SJCRH30 (cell line): ENCODE measurements at places on chromosomes 1 and 21.
A peak's percentile ranks its signal among the peaks of the same experiment; 100 is the strongest.

DNA sequence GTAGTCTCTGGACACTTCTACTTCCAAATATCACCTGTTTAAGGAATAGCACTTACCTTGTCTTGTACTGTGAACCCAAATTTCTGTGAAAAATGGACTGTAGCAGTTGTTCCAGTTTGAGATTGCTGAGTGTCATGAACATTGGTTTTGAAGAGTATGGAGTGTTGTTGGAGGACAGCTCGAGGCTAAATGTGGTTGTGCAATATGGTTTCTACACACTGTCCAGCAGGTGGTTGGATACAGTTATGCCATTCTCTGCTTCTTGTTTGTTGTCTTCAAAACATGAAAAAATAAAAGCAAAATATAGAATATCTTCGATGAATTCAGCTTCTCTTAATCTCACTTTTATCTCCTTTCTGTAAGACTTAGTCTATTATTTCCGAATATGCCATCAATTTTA is 67.1 kb downstream of the DDR2 start:
- no peak for DNase-seq

- no peak for DNase-seq
These were observed at the start of gene NTNG1 for GRCh38 chr1:107140703-107141490. NTNG1 (plus strand) TSS chr1:107141039.

- no peak for DNase-seq
These were observed 16.1 kb upstream of the GPR37L1 start for GRCh38 chr1:202106340-202107254.

DNA sequence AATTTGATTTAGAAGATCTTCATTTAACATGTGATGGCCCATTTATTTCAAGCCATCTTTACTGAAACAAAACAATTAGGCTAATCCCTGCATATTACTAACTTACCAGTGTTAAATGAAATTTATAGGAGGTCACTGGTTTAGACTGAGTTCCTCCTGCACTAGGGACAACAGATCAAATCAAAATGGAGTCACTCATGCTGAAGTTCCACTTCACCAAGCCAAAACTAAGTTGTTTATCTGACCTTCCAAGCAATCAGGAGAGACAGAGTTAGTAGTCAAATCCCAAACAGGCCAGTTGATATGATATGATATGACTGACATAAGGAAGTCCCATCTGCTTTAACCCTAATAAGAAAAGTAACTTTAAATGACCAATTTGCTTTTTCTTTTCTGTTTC is 4.8 kb downstream of the LYST start:
- no peak for DNase-seq

GRCh38 chr1:216750031-216750627 is 26.9 kb upstream of the ESRRG start:
- peak; percentile 75 for DNase-seq

GRCh38 chr1:1629430-1630190 is 2.4 kb upstream of the MMP23B start:
- no peak for DNase-seq

DNA sequence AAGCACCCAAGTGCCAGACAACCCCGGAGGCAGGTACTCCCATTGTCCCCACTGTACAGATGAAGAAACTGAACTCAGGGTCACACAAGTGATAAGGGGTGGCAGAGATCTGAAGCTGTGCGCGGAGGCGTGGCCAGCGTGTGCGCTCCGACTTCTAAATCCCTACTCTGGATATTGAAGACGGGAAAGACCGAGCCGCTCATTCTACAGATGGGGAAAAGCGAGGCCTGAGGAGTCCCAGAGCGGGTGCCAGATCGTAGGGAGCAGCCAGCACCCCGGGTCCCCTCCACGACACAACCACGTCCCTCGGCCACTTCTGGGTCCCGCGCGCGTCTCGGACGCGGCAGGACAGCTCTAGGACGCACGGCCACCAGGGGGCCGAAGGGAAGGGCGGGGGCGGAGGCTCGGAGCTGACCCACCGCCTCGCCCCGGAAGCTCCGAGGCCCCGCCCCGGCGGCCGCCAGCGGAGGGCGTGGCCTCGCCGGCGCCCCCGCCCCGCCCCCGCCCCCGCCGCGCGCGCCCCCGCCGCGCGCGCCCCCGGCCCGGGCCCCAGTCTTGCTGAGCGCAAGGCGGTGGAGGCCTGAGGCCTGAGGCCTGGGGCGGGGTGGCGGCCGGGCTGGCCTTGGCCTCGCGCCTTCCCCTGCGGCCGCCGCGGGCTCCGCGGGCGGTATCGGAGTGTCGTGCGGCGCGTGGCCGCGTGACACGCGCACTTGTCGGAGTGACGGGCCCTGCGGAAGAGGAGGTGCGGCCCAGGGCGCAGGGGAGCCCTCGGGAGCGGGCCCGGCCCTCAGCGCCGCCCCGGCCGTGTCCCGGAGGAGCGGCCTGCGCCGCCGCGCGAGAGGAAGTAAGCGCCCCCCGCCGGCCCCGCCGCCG is at the start of gene H6PD:
Gene H6PD (plus strand): TSS at position 552 of the 873 bp plus-strand sequence. CDS start 10,161 bp downstream, outside the sequence.
- peak; percentile 89 for DNase-seq

- no peak for DNase-seq
These were observed 326.1 kb upstream of the BEND5 start for GRCh38 chr1:49102752-49103151.

DNA sequence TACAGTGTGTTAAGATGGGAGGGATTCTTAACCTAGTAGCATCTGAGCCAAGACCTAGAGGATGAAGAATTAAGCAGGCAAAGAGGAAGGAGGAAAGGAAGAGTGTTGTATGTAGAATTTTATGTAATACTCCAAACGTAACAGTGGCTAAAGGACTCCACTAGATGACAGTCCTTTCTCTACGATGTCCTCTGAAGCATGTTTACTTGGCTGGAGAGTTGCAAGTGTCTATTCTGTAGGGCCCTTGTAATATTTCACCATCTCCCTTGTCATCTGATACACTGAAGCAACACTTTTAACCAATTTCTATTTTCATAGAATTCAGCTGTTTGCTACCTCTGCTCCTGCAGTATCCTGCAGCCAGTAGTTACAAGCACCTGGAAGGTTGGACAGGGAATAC is 2.2 kb upstream of the YBX1 start:
- no peak for DNase-seq

DNA sequence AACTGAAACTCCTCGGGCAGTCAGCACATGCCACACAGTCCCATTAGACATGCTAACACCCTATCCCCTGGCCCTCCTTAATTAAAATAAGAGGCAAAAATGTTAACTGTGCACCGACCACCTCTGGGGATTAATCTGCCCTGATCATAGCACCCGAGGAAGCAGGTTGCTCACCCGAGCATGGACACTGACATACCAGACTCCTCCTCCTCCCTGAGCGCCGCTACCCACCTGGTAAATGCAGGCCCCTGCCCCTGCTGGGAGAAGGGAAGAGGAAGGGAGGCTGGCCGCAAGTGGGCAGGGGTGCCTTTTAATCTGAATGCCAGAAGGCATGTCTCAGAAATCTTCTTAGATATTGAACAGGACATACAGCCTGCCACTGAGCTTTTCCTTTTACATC is 360.9 kb downstream of the RRAGC start:
- DNase-seq = no peak

DNA sequence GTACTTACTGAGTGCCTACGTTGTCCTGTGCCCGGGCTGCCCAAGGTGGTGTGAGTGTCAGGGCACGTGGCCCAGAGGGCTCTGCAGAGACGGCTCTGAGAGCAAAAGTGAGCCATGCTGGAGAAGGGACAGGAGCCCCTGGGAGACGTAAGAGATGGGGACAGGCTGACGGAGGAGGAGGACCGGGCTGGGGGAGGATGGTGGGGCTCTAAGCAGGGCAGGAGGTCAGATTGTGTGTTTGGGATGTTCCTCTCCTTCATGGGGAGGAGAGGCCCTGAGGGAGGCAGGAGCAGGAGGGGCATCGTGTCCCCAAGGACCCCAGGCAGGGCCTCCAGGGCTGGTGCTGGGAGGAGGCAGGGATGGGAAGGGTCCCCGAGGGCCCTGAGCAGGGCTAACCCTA is 158.9 kb downstream of the PCBP3 start:
- DNase-seq = no peak

- DNase-seq = no peak
These were observed 54.7 kb downstream of the RIPK4 start for GRCh38 chr21:41712201-41712600.

DNA sequence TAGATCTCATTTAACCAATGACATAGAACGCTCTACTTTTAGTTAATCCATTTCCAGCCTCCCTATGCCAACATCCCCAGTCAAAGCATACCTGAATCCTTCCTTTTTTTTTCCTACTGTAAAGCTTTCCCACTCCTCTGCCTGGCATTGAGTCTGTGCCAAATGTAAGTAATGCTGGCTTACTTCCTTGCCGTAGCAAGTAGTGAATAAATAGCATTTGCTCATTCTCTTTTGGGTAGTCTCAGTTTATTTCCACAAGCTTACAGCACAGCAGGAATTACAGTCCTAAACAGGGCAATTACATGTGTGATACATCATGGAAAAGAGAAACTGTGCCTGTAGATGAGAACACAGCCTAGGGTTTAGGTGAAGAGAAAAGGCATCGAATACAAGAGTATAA is 352.6 kb upstream of the NEGR1 start:
- DNase-seq = no peak

DNA sequence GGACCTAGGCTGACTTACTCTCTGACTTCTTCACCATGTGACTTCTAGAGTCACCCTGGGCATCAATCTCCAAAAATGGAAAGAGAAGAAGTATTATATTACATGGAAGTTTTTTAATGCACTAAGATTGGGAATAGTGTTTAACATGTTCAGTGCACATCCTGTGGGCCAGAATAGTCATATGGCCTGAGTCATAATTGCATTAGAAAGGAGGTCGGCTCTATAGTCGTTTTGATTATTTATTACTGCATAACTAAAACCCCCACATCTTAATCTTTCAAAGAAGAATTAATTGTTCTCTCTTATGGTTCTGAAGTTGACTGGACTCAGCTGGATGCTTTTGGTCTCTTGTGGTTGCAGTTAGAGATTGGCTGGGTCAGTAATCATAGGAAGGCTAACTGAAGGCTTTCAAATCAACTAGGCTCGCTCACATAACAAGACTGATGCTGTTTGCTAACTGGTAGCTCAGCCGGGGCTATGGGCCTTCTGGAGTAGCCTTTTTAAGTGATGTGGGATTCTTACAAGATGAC is 810.6 kb upstream of the ADGRL4 start:
- no peak for DNase-seq

DNA sequence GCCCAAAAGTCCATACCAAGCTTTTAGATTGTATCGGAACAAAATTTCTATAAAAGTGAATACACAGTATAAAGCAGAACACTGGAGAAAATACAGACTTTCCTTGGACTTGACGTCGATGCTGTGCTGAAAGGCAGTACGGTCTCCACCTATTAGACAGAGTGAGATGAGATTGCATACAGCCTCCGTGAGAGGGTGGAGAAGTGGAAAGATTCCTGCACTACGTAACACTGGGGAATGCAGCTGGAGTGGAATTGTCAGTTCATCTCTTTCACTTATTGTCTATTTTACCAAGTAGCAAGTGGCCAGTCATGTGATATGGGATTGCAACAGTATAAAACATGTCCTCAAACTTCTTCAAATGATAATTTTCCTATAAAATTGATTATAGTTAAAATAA is 209.5 kb downstream of the ZP4 start:
- DNase-seq = no peak

DNA sequence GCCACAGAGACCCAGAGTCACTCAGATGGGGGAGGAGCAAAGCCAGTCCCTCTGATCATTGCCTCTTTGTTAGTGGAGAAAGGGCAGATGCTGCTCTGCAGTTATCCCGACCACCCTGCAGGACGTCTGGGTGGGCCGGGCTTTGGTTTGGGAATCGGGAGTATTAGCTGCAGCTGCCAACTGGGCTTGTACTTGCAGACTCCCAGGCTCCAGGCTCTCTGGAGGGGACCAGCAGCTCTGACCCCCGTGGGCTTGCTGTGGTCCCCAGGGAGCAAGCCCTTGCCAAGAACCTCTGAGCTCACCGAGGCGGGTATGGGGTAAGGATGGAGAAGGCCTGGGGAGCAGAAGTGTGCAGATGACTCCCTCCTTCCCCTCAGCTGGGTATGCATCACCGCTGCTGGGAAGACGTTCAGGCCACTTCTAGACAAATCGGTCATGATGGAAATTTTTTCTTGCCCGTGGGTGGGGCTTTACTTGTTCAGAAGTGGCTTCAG is 21.6 kb downstream of the MAPKAPK2 start:
- peak; percentile 99 for DNase-seq

GRCh38 chr1:207815913-207816291 is 64.0 kb downstream of the CD46 start:
- no peak for DNase-seq

- peak; percentile 81 for DNase-seq
These were observed 17.9 kb downstream of the MTX1 start for GRCh38 chr1:155226188-155226909.

DNA sequence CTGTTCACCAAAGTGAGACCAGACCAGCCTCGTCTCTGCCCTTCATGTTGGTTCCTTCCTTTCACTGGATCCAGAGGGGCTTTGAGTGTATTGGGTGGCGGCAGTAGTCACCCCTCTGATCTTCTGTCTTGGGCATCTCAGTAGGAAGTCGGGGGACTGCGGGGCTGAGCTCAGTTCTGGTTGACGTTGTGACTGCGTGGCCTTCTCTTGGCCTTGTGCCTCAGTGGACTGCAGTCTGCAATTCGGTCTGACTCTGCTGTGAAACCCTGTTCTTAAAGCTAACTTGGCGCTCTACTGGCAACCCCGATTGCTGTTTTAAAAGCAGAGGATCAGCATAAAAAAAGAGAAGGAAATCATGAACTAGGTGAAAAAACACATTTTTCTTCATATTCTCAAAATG is 56.7 kb downstream of the SLC37A1 start:
- no peak for DNase-seq

- peak; percentile 64 for DNase-seq
These were observed 60.8 kb upstream of the PGD start for GRCh38 chr1:10338047-10338446.

DNA sequence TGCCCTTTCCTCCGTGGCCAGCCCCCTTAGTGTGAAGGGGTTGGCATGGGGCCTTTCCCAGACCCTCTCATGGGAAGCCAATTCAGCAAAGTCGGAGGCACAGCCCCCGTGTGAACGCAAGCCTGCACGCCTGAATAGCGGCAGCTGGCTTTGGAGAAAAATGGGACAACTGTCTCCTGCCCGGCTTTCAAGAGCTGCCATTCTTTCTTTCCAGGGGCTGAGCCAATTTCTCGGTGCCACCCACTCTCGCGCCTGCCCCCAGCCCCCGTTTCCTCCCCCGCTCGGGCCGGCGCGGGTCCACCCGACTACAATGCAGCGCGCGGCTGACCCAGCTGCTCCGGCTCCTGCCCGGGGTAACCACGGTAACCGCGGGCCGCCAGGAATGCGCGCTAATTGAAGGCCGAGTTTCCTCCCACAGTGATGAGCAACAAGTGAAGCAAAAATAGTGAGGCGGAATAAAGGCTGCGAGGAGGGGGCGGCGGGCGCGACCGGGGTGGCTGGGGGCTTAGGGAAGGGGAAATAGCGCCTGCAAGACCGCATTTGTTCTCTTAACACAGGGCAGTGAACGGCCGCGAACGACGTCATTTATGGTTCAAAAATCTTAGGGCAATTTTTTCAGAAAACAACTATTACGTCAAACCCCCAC is 27.8 kb downstream of the ILDR2 start:
- peak; percentile 67 for DNase-seq

DNA sequence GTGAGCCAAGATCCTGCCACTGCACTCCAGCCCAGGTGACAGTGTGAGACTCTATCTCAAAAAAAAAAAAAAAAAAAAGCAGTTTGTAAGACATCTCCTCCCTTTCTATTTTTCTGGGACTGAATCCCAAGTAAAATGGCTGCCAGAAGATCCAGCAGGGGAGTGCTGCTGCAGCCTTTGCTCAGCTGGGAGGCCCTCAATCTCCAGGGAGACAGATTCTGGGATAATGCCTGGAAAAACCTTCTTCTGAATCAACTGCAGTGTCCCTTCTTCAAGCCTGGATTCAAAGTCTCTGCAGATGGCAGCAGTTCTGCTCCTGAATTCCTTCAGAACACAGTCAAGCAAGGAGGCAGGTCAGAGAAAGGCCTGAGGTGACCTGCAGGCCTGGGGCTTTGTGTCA is 191.0 kb upstream of the NRIP1 start:
- no peak for DNase-seq
